Activated T-helper 2 cell treated with anti-CD3 and anti-CD28 coated beads, Interferon-gamma antibody, Interleukin-2, Interleukin-4, amounts not matched to agents 10 μg/mL and 5 μg/mL and 100 μg/mL, durations not matched to agents 14 hours and 24 hours and 36 hours (primary cell): ENCODE measurements at places on chromosomes 11 and 22.

- DNase-seq, result no peak
Observed at GRCh38 chr11:62687508-62688396, 1.6 kb downstream of the LRRN4CL start.

- DNase-seq, result no peak
Observed at GRCh38 chr11:65388731-65389130, 2.3 kb downstream of the FRMD8 start.

DNA sequence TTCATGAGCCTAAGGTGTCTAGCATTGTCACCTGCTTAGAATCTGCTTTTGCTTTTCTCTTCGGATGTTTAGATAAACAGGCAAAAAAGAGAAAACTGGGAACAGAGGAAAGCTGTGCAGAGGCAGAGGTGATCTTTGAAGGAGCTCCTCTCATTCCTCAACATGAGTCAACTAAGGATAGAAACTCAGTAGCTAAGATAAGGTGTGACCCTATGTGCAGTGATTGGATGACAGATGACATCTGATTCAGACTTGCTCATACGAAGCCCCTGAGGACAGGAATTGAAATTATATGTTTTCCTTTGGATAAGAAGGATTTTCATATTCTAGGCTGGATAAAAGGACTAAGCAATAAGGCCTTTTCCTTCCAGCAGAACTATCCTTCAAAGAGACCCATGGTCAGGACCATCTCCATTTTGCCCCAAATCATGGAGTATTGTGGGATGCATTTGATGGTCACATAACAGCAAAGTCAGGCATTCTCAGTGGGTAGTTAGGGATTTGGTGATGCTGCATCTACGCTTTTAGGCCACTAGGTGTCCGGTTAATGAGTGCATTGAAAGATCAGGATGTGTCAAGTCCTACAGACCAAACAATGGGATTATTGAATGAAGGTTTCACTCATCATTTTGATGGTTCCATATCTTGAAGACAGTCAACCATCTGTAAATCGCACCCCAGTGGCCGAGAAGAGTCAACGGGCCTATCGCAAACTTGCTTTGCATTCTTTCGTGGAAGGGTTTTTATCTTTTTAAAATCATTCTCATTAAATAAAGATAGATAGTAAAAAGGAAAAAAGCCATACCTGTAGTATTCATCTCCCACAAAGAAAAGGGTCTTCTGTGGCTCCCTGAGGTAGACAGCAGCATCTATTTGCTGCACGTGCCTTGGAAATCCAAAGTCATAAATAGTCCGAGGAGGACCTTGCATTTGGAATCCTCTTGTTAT, 32.2 kb downstream of the MMP20 start:
- DNase-seq, result no peak

DNA sequence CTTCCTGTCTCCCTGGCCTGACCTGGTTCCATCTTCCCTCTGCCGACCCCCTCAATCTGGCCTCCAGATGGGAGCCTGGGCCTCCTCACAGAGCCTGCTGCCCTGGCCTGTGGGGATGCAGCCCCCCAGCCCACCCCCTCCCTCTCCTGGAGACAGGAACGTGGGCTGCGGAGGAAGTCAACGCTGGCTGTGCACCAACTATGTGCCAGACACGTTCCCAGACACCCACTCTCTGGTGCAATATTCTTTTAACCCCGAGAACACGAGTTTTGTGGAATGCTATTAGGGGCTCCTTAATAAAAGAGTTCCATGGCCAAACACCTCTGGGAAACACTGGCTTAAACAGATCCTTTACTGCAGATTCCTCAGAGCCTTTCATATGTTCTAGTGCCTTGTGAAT, 15.9 kb downstream of the WNT11 start:
- no peak for DNase-seq

GRCh38 chr11:104529213-104529612, 365.3 kb upstream of the PDGFD start:
- DNase-seq, result no peak

GRCh38 chr11:132804258-132804657, 728.0 kb downstream of the OPCML start:
- no peak for DNase-seq

DNA sequence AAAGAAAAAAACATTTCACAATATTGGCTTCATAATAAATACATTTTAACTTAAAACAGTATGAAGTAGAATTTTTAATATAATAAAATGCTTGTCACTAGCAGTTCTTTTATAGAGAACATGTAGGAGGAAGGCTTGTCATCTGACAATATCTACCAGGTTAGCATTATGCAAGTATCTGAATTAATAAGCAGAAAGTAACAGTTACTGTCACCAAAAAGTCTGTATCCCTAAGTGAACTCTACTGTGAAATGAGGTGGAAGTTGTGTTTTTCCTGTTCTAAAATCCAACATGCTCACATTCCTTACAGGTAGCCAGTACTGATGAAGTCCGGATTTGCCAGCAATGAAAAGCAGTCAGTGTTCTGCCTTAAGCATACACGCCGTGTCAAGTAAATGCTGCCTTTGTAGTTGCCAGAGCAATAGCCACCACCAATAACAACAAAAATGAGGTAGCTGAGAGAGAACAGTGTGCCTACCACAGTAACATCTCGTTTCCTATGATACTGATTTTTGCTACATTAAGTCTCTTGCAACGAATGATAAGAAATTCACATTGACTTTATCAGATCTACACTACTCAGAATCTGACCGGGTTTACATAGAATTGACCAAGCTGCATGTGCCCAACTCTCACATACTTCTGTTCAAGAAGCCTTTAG, 95.5 kb downstream of the SIK3 start:
- peak; percentile 47 for DNase-seq

DNA sequence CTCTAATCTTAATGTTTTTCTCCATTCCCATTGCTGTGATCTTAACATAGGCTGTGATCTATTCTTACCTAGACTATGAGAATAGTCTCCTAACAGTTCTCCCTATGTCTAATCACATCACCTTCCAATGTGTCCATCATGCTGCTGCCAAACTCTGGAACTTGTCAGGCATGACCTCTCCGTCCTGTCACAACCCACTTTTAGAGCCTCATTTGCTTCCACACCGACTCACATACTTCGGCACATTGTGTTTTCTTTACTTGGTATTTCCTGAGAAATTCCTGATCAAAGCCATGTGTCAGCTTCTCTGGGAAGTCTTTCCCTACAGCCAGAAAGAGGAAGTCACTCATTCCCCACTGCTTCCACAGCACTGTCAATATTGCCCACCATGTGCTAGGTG, 40.5 kb upstream of the BIRC3 start:
- DNase-seq, result no peak

GRCh38 chr11:132238331-132238866, 868.0 kb downstream of the NTM start:
- no peak for DNase-seq

- DNase-seq, result no peak
Observed at GRCh38 chr22:45481661-45482060, 21.0 kb upstream of the FBLN1 start.

DNA sequence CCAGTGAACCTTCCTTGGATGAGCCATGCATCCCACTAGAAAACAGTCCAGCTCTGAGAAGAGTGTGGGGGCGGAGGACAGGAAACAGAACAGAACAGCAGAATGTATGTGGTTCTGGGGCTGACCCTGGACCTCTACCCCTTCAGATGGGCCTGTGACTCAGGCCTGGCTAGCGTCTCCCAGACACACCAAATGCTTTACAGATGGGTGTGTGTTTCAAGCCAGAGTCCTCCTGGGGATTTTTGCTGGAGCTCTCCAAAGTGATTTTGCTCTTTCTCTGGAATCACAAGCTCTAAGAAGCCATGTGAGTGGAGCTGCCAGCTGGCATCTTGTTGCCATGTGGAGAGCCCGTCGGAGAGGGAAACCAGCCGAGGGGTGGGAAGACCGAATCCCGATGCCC, 13.2 kb upstream of the C1QTNF4 start:
- DNase-seq, result no peak

DNA sequence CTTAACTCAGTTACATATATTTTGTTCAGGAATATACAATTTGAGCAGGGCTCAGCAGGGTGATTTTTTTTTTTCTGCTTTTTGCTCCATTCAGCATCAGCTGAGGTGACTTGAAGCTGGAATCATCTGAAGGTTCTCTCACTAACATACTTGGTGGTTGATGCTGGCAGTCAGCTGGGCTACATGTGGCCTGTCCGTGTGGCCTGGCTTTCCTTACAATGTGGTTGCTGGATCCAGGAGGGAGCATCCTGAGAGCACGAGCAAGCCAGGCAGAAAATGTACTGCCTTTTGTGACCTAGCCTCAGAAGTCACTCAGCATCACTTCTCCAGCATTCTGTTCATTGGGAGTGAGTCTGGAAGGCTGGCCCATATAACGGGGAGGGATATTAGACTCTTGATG, 151.6 kb upstream of the E2F8 start:
- no peak for DNase-seq

DNA sequence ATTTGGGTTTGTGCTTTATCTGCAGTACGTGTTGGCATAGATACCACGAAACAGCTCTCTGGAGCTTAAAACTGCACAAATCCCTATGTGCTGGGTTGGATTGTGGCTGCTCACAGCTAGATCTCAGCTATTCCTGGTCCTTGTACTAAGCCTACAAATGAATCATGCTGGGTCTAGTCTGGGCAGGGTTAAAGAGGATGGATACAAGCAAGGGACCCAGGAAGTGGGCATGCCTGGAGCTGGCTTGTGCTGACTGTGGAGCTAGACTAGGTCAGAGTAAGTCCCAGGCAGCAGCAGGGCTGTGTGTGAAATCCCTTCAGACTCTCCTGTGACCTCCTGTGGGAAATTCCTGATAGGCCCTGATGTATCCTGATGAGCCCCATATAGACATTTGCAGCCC, 3.9 kb upstream of the E2F8 start:
- no peak for DNase-seq
